ENCODE measurements at places on chromosomes 3 and 15.

- DNase-seq, result no peak
Measured at GRCh38 chr3:17032407-17033034, 147.8 kb downstream of the PLCL2 start.

DNA sequence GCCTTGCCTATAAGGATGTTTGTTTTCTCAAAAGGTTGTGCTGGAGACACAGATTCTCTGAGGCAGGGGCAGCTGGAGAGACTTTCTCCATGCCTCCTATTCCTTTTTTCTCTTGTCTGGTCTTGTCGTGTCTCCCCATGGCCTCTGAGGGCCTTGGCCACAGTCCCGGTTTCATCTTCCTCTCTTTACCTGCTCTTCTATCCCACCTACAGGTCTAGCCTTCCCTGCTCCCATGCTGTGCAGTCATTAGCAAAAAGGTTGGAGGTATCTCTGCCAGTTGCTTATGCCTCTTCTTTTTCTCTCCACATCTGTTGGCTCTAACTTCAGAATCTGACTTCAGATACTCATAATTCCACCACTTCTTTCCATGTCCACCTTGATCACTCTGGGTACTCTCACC lies 191.1 kb downstream of the IL20RB start:
- DNase-seq, result no peak

DNA sequence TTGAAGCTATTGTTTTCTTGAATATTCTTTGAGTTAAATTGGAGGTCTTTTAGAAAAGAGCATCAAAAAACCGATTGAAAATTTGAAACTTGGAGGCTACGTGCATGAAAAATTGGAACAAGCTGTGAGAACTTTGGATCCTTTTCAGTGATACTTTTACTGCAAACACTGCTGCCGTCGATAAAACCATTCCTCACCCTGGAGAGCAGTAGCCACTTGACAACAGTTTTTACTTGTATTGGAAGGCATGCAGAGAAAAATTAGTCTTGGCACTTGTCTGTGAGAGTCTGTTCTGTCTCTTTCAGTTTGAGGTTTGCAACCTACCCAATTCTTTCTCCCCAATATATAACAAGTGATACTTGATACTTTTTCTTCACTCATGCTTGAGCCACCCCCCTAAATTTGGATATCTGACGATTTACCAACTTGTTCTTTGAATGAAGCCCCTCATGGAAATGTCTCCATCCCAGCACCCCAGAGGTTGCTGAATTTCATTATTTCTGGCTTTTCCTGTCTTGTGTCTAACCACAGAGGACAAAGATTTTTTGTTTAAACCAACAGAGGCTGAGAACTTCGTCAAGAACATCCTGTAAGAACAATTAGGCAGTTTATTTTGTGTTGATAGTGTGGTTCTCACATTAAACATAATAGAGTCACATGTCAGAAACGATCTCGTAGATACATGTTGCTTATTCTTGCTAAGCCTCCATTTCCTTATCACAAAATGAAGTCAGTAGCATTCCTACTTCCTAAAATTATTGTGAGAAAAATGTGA lies 307.3 kb upstream of the PLSCR5 start:
- DNase-seq, result no peak

- no peak for DNase-seq
Measured at GRCh38 chr15:66750609-66751008, 48.6 kb downstream of the SMAD6 start.

GRCh38 chr3:53109891-53110771 lies 20.1 kb downstream of the RFT1 start:
- DNase-seq, result no peak

DNA sequence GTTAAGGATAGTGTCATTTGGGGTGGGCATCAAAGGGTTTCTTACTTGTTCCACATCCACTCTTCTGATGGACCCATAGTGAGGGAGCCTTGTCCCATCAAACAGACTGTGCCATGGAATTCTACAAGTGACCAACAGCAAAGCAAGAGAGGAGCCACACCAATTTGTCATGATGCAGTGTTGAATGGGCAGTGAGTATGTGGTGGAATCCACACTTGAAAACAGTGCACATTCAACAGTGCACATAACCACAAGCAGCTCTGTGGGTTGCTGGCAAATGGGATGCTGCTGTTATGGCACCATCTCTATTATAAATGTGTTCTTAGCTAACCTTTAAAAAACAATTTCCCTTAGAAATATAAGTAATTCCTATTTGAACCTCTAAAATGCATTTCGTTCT lies 52.5 kb upstream of the CPNE4 start:
- no peak for DNase-seq

DNA sequence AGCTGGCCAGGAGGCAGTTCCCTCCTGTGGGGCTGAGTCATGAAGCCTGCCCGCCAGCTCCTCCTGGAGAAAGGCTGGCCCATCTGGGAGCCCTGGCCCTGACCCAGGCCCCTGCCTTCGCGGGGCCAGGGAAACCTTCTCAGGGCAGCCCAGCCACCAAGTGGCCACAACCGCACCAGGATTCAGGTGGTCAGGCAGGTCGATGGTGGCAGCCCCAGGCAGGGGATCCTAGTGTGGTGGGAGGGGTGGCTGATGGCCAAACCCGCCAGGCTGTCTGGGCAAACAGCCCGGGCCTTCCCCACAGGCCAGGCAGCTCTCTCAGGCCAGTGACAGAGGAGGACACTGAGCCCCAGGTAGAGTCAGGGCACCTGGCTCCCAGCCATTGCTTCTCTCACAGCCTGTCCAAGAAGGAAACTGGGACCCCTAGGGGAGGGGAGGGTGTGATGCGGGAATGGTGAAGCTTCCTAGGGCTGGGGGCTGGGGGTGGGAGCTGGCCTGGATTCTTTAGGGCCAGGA lies 1.2 kb downstream of the TWF2 start:
- DNase-seq, result no peak

DNA sequence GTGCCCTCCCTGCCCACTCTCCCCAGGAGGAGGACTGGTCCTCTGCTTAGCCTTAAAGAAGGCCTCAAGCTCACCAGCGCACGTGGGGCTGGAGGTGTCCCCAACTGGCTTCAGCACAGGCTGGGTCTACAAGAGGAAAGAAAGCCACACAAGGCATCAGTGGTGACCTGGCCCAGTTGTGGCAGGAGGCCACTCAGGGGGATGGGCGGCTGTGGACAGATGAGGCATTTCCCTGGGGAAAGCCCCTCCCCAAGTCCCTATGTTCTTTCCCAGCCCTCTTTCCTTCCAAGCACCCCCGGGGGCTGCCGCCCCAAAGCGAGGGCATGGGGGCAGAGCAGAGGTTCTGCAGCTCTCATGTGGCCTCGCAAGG lies 155.2 kb upstream of the TLE3 start:
- no peak for DNase-seq

- no peak for DNase-seq
Measured at GRCh38 chr15:47551079-47551478, 166.2 kb upstream of the SEMA6D start.

DNA sequence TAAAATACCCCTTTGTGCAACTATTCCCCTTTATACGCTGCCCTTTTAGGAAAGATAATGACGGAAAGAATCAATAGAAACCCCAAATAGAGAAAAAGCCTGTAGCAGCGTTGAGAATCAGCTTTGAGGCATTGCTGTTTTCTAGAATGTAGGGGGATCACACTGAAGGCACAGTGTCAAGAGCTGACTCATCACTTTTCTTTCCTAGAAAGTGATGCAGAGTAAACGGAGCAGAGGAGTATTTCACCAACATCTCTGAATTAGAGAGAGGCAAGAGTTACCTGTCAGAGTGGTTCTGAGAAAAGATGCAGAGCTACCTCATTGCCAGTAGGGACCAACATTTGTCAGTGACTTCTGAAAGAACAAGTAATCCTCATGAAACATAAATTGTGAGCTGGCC lies 269.8 kb upstream of the TMC3 start:
- no peak for DNase-seq

DNA sequence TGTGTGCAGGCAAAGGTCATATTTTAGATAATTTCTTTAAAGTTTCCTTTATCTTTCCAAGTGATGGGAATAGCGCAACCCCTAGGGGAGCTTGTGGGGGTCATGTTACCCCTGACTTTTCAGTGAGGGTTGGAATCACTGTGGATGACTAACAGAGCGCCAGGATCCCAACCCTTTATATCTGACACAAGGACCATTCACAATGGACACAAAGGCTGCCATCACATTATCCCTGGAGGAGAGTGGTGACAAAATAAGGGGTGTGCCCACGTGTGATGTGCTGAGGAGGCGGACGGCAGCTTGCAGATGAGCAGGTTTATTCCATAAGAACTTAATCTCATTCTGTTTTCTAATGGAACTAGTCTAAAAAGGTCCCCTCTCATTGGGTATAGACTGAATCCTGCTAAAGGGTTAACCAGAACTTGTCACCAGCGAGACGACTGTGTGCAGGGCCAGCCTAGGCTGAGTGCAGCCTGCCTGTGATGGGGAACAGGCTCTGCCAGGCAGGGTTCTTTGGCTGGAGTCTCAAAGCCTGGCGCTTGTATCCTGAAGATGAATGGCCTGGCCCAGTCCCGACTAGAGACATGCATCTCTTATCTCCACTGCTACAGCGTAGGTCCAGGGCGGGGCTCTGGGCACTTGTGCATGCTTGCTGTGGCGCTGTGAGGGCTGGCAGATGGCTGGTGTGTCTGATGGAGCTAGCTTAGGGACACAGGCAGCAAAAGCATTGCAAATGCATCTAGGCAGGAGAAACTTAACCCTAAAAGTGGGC lies 50.2 kb downstream of the CHDH start:
- no peak for DNase-seq

- DNase-seq, result peak; percentile 28
Measured at GRCh38 chr3:191301017-191301416, 28.2 kb upstream of the CCDC50 start.

DNA sequence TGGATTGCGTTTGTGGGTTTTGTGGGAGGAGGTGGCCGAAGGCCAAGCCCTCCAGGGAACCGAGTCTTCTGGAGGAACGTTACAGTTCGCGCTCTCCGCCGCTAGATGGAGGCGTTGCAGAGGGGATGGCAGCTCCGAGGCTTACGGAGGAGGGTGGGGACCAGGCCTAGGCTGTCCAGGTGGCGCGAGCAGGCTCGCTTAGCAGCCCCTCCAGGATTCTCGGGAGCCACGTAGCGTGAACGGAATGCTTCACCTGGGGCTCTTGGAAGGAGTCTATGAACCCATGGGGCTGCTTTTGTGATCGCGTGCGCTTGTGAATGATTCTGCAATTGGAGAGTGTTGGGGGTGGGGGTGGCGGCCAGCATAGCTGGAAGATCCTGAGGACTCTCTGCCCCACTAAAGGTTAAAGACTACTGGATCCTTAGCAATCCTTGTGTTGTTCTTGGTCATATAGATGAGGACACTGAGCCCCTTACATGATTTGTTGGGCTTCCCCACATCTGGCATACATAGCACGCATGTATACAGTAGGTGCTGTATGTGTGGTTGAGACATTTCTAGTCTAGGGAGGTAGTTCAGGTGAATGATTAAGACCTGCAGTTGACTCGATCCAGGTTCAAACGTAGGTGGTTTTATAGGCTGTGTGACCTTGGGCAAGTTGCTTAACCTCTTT lies 25.7 kb downstream of the FAM3D start:
- peak; percentile 70 for DNase-seq

DNA sequence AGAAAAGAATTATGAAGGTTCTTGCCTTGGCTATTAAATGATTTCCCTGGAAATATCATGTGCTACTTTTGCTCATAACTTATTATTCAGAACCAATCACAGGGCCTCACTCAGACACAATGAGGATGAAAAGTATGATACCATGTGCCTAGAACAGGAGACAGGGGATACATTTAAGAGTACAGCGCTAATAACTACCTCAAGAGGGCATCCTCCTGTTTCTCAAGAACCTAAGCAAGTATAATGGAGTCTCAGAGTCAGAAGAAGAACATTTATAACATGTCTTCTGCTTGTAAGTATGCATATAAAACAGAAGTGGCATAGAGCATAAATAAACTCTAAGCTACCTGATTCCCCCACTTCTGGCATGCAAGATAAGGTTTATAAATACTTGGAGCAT lies 125.4 kb upstream of the MME start:
- DNase-seq, result no peak

GRCh38 chr15:56734013-56734635 lies 815 bp upstream of the ZNF280D start:
- no peak for DNase-seq

- DNase-seq, result no peak
Measured at GRCh38 chr15:69467636-69468035, 15.0 kb downstream of the RPLP1 start.
